ENCODE measurements at places on chromosomes 13 and 19. TPM values are rescaled to one million over a fixed set of nuclear protein-coding genes. Genes with fewer than 3 reads are reported as not detected.

LRRC25 gene
- not detected for total RNA-seq

ENOX1 gene
- 0.22 TPM for total RNA-seq

GPR12 gene
- total RNA-seq: not detected

GNG14 gene
- not detected for total RNA-seq

OR10H1 gene
- not detected for total RNA-seq

MAP4K1 gene
- not detected for total RNA-seq

CEACAM5 gene
- not detected for total RNA-seq

ZNF71 gene
- 10.3 TPM for total RNA-seq

FXYD1 gene
- not detected for total RNA-seq

PSMC4 gene
- 65.5 TPM for total RNA-seq

WDR18 gene
- 67.0 TPM for total RNA-seq

PAF1 gene
- total RNA-seq: 24.8 TPM

LIG1 gene
- total RNA-seq: 18.7 TPM

EDDM13 gene
- 3.7 TPM for total RNA-seq

HCST gene
- total RNA-seq: 0.54 TPM

AKT2 gene
- 30.5 TPM for total RNA-seq

KLK11 gene
- total RNA-seq: not detected

GJB2 gene
- not detected for total RNA-seq

NALCN gene
- 30.2 TPM for total RNA-seq

UBE2L5 gene
- total RNA-seq: not detected

KIR2DL4 gene
- total RNA-seq: not detected

PRR19 gene
- 0.22 TPM for total RNA-seq

SERPINE3 gene
- total RNA-seq: not detected

SLC1A6 gene
- total RNA-seq: not detected

SIGLEC9 gene
- total RNA-seq: 0.11 TPM

THSD8 gene
- not detected for total RNA-seq

C19orf73 gene
- 0.43 TPM for total RNA-seq

NAPSA gene
- under 0.01 TPM for total RNA-seq

FCHO1 gene
- 0.43 TPM for total RNA-seq

IZUMO4 gene
- 1.4 TPM for total RNA-seq

TRPC4 gene
- total RNA-seq: 0.54 TPM

HNRNPUL1 gene
- total RNA-seq: 65.1 TPM

ZNF433 gene
- total RNA-seq: 1.4 TPM

RAB3A gene
- total RNA-seq: 0.76 TPM

SOHLH2 gene
- 0.11 TPM for total RNA-seq

ITGBL1 gene
- 16.3 TPM for total RNA-seq

ADGRE3 gene
- total RNA-seq: not detected

OR4F17 gene
- not detected for total RNA-seq

CDC42EP5 gene
- 54.7 TPM for total RNA-seq

BEST2 gene
- not detected for total RNA-seq

AMER2 gene
- total RNA-seq: not detected

ERF gene
- 25.5 TPM for total RNA-seq

EFNB2 gene
- total RNA-seq: 83.2 TPM

MIA gene
- total RNA-seq: not detected

TNFSF9 gene
- total RNA-seq: 0.17 TPM

FFAR3 gene
- not detected for total RNA-seq

ZNF132 gene
- 4.9 TPM for total RNA-seq

RBM26 gene
- 20.9 TPM for total RNA-seq

All from dermis lymphatic vessel endothelial cell (primary cell).